ENCODE measurements at places on chromosomes 2 and 18. TPM values are rescaled to one million over a fixed set of nuclear protein-coding genes. Genes with fewer than 3 reads are reported as not detected.

- no peak for DNase-seq
These were observed 417.4 kb downstream of the KCNJ3 start for GRCh38 chr2:155115846-155116245.

GRCh38 chr18:76953583-76954233 is 131.4 kb downstream of the ZNF236 start:
- DNase-seq, result no peak

DNA sequence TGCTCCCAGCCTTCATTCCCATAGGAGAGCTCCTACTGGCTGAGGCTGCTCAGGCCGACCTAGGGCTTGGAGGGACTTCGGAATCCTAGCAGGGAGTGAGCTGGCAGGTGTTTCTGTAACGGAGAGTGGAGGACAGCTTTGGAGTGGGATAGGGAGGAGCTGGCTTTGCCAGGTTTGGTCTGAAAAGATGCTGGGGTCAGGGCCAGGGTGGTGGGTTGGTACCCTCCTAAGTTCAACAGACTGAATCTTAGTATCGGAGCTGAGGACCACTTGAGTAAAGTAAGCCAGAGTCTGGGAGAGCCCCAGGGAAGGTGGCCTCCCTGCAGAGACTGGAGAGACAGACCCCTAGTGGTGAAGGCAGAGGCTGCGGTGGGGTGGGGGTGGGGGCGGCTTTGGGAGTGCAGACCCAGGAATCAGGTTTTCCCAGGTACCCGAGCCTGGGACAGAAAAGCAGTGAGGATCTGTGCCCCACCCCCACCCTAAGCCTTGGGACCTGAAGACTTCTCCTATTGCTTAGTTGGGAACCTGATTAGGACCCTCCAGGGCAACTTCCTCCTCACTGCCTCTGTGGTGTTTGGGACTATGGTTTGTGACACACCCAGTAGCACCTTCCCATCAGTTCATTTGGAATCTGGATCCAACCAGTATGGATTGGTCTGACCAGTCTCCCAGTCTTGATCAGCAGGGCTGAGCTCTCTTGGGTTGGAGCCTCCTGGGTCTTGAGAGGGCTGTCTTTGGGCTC is 3.0 kb downstream of the CNNM4 start:
- DNase-seq, result no peak

- DNase-seq, result no peak
These were observed 288.8 kb upstream of the HS6ST1 start for GRCh38 chr2:128607440-128607839.

- no peak for DNase-seq
These were observed 234.3 kb downstream of the CDCA7 start for GRCh38 chr2:173588931-173589369.

GRCh38 chr2:203786549-203787351 is 80.3 kb downstream of the CD28 start:
- no peak for DNase-seq

GRCh38 chr2:192194866-192195547 is at the start of gene TMEFF2:
Gene TMEFF2, minus strand, starts transcription at chr2:192194933. Its CDS starts 409 bp downstream, at chr2:192194524.
- DNase-seq, result peak; percentile 98

DNA sequence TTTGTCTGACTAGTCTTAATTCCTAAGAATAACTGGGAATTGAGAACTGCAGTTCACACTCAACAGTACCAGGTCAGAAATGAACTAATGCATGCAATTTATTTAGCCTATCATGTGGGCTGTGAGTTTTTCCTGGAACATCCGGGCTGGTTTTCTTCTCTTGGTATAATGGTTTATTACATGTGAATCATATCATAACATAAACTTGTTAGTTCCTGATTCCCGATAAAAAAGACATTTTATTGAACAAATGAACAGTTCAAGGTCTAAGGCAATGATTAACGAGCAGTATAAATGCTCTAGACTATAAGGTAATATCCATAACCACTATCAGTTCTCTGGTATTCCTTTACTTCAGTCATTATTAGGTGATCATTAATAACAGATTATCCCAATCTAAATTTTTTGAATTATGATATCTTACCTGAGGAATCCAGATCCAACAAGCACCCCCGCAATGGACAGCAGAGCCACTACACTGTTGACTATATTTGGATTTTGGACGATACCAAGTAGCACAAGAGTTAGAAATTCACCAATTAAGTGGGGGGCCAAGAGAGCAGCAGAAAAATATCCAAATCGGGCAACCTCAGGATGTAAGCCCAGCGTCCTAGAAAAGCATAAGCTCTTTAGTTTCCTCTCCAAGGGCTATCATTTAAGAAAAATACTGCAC is 19.0 kb downstream of the ABCG5 start:
- no peak for DNase-seq

GRCh38 chr18:29326214-29326613 is 1149.3 kb upstream of the CDH2 start:
- no peak for DNase-seq

DNA sequence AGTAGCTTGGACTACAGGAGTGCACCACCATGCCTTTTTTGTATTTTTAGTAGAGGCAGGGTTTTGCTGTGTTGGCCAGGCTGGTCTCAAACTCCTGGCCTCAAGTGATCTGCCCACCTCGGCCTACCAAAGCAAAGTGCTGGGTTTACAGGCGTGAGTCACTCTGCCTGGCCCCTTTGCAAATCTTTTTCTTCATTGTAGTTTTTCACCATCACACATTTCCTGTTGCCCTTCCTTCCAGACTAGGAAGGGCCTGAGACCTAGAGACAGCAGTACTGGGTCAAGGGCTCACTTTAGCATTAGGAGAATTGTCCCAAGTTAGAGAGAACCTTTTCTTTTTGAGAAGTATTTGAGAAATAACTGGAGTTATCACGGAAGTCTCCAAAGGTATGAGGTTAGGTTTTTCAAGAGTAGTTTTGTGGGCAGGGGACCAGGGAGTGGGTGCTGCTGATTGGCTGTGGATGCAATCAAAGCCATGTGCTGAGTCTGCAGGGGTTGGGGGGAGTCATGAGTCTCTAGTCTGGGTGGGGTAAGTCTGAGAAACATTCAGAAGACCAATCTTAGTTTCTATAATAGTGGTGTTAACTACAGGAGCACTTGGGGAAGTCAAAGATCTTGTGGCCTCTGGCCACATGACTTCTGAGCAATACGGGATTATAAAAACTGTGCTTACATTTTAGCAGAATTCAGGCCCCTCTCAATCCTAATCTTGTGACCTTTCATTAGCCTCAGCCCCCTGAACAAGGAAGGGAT is 23.7 kb downstream of the B3GNT2 start:
- DNase-seq, result no peak

The GAD1 gene
- total RNA-seq, result 58.2 TPM

The KCNJ13 gene
- total RNA-seq, result 1.1 TPM

The STAT4 gene
- 1.2 TPM for total RNA-seq

All from occipital lobe (tissue), 3 donors.